Fibroblast of skin of left quadriceps (primary cell): ENCODE measurements at places on chromosomes 3 and 15.
A peak's percentile ranks its signal among the peaks of the same experiment; 100 is the strongest.

DNA sequence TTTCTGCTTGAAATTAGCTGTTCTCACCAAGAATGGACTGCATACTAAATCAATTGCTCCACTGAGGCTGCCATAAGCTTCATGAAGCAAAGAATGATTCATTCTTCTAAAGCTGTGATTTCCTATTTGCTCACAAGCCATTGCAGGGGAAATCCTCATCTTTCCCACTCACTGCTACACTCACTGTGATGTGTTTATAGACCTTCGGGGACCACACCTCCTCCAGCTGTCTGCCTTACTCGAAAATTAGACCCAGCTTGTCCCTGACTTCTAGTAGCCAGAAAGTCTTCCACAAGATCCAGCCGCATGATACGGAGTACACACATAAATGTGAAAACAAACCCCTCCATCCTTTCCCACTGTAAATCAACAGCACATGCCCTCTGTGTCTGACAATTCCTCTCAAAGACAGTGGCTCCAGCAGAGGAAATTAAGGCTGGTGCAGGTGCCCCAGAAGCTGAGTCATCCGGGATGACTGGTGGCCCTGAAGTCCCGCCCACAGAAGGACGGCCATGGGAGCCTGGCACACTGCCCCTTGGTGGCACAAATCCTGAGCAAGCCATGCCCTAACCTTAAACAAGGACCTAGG lies 172.0 kb downstream of the STT3B start:
- DNase-seq, result peak; percentile 67

- no peak for DNase-seq
These were observed 7.5 kb downstream of the SOX14 start for GRCh38 chr3:137771401-137772213.

DNA sequence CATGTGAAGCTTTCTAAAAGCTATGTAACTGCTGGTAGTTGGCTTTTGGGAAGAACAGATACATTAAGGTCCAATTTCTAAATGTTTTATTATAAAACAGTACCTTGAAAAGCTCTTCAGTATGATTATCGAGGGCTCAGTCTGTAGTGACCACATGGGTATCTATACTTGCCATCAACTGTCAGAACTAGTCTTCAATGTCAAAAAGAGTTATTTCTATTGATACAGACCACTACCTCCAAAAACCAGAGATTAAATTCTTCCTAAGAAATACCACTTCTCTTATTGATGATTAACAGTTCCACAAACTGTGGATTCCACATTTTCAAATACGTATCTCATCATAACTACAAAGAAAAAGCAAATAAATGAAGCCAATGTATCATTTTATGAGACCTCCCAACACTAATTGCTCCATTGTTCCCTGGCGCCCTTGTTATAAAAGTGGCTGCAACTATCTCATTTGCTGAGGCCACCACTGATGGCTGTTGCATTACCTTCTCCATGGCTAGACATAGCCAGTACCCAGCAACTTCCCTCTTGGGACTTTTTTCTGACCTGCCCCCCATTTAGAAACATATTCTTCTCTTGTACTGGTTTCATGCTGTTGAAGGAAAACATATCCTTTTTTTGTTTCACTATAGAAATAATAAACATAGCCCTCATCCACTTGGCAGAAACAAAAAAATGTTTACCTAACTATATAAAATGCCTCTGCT lies 33.9 kb upstream of the MBNL1 start:
- DNase-seq, result no peak

- peak; percentile 29 for DNase-seq
These were observed 822 bp downstream of the ZNF385D start for GRCh38 chr3:21750080-21750696.

- no peak for DNase-seq
These were observed 636.0 kb upstream of the TBL1XR1 start for GRCh38 chr3:177833332-177833731.

GRCh38 chr3:69081583-69082262 lies 1.6 kb upstream of the UBA3 start:
- DNase-seq, result no peak

- no peak for DNase-seq
These were observed 156.2 kb downstream of the ZMAT3 start for GRCh38 chr3:178915365-178915764.

GRCh38 chr3:30639937-30640336 lies 33.5 kb downstream of the TGFBR2 start:
- DNase-seq, result no peak

- peak; percentile 71 for DNase-seq
These were observed 3.7 kb downstream of the TCAIM start for GRCh38 chr3:44342176-44342790.

DNA sequence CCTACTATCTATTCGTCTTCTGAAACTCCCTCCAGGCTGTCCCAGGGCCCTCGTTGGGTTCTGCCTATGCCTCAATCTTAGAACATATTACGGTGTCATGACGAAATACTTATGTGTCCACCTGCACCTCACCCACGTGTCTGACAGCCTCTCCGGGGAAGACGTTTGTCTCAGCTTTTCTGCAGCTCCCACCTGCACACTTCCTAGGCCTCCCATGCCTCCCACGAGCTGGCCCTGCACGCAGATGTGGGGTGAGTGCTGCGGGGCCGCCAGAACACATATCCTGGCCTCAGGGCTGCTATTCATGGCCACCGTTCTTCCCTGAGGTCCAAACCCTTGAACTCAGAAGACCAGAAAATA lies 7.1 kb upstream of the MUSTN1 start:
- DNase-seq, result no peak

GRCh38 chr3:73719413-73719851 lies 94.7 kb upstream of the PDZRN3 start:
- peak; percentile 72 for DNase-seq

DNA sequence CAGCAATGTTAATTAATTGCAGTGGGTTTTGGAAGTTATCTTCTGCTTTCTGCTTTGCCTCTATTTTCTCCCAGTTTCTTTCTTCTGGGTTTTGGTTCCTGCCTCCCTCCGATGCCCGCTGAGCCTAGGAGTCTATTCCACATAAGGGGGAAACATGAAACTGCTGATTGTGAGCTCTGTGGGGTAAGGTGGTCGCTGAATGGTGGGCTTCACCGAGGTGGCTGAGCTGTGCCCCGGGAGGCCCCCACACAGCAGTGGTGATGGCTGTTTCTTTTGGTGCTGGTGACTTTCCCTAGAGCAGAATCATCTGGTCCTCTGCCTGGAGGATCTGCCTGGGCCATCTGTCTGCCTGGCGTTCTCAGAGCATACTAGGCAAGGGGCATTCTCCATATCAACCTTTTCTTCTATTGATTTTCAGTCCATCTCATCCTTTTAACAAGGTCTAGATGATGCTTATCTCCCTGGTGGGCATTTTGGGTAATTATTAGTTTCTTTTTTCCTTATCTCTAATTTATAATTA lies 68.8 kb upstream of the ATP2B2 start:
- DNase-seq, result no peak

DNA sequence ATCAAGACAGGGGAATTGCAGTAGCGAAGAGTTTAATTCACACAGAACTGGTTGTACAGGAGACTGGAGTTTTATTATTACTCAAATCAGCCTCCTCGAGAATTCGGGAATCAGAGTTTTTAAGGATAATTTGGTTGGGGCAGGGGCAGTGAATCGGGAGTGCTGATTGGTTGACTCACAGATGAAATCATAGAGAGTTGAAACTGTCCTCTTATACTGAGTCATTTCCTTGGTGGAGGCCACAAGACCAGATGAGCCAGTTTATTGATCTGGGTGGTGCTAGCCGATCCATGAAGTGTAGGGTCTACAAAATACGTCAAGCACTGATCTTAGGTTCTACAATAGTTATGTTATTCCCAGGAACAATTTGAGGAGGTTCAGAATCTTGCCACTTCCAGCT lies 5.3 kb upstream of the ZNF770 start:
- no peak for DNase-seq

GRCh38 chr15:65512807-65513416 lies 4.6 kb downstream of the DPP8 start:
- no peak for DNase-seq

DNA sequence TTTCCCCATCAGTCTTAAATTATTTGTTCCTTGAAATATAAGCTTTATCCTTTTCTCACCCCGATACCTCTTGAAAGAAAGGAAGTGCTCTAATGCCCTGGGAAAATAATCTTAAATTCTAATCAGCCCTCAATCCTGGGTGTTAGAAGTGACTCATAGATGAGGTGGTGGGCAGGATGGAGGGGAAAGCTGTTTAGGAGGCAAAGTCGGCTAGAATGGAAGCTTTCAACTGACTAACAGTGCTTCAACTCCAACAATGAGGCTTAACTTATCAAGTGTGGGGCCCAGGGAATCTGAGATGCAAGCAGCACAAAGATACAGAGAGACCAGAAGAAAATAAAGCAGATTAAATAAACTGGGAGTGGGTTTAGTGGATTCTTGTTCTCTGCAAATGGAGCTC lies 175.8 kb downstream of the EPHB1 start:
- DNase-seq, result no peak

DNA sequence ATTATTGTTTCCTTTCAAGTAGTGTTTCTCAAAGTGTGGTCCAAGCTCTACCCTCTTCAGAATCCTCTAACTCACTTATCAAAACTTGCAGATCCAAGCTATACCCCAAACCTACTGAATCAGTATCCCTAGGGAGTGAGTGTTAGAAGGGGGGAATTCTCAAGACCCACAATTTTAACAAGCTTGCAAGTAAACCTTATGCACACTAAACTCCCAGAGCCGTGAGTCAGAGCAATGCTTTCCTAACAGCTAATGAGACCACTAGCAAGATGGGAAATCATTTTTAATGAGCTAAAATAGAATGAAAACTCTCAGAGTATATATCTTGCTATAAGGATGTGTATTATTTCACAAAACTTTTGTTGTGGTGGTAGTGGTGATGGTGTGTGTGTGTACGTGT lies 41.1 kb upstream of the SRGAP3 start:
- DNase-seq, result no peak
